Sciatic nerve (tissue), 2 donors: ENCODE measurements at places on chromosomes 7 and 10. TPM values are rescaled to one million over a fixed set of nuclear protein-coding genes. Genes with fewer than 3 reads are reported as not detected.

Gene FGL2
- total RNA-seq, result 269 TPM

Gene GPR15LG
- total RNA-seq, result not detected

Gene OR6B1
- total RNA-seq, result not detected

Gene PSD
- 1.9 TPM for total RNA-seq

Gene DNAH11
- total RNA-seq, result 0.49 TPM

Gene SPDYE16
- total RNA-seq, result 1.9 TPM

Gene CRHR2
- total RNA-seq, result 1.1 TPM

Gene TAS2R3
- total RNA-seq, result 6.1 TPM

Gene CRYGN
- 3.9 TPM for total RNA-seq

Gene OR13A1
- total RNA-seq, result not detected

Gene CYP2C19
- total RNA-seq, result not detected
